Small intestine (tissue), 16 donors: ENCODE measurements at places on chromosomes 4 and X.

GRCh38 chr4:98406819-98407218, 145.6 kb downstream of the RAP1GDS1 start:
- DNase-seq = no peak

DNA sequence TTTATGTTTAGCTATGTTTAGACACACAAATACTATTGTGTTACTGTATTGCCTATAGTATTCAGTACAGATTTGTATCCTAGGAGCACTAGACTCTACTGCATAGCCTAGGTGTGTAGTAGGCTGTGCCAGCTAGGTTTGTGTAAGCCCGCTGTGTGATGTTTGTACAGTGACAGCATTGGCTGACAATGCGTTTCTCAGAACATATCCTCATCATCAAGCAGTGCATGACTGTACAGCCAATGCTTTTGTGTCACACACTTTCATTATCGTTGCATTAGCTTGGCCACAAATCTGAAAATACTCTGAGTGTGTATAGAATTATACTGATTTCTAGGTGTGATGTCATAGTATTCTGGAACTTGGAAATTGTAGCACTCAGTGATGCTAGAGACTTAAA, 63.4 kb downstream of the CLDN34 start:
- DNase-seq = no peak

DNA sequence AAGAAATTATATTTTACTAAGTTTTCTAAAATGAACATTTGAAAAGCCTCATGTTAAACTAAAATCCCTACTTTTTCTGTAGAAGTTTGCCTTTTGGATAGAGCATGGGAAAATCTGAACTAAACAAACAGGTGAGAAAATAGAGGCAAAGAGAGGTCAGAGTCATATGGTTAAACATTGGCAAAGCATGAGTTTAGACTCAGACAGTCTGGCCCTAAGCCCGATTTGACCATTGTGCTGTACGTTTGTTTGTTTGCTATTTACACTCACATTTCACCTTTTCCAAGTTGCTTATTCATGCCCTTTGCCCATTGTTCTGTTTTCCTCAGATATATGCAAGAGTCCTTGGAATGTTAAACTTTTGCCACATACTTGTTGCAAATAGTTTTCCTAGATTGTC, 85.4 kb downstream of the TIGD2 start:
- DNase-seq = peak; percentile 18

- peak; percentile 26 for DNase-seq
These were observed 26.8 kb upstream of the CLDN24 start for GRCh38 chr4:183348706-183349659.

DNA sequence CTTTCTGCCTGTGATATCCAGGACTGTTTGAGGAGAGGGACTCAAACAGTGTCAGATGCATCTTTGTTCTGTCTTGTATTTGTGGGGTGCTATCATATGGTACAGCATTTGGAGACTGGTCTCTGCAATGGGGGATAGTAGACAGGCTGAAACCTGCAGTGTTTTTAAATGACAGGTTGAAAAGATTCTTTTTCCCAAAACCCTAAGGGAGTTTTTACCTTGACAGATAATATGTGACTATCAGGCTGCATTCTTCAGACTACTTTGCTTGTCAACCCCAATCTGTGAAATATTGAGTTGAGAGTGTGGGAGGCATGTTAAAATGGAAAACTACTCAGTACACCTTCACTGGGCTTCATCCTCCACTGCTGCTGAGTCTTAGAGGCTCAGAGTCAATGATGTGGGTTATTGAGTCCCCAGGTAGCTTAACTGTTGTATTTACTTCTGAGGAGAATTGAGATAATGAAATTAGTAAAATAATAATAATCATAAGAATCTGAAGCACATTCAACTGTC, 274.9 kb downstream of the GASK1B start:
- DNase-seq = no peak

- no peak for DNase-seq
These were observed 16.8 kb downstream of the AFF2 start for GRCh38 chrX:148517176-148517575.

GRCh38 chr4:26531491-26532116, 41.3 kb upstream of the CCKAR start:
- DNase-seq = no peak

DNA sequence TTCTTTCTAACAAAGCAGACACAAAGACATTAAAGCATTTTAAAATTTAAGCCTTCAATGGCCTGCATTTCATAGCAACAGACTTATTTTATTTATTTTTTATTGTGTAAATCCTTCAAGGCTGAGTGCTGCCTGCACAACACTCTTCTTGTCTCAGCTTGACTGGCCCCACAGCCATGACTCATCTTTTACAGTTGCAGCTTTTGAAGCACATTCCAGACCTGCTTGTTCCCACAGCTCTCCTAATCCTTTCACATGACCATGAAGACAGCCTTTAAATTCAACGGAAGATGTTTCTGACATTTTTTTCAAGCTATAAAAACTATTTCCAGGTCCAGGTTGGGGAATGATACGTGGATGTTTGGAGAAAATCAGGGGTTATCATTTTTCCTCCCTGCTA, 276.9 kb upstream of the TACR3 start:
- no peak for DNase-seq

DNA sequence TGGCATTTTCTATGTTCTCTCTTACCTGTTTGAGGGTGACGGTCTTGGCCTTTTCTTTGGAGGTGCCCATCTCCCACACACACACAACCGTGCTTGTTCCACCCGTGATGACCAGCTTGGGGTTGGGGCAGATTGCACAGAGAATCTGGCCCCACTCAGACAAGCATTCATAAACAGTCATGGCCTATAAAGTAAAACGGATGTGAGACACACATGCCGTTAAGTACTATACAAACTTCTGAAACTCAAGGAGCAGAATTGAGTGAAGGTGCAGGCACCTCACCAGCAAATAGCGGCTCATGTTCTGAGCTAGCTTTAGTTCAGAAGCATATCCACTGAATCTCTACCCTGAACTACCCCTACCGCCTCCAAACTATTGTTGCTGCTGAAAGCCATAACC, 107.6 kb downstream of the CDS1 start:
- no peak for DNase-seq

DNA sequence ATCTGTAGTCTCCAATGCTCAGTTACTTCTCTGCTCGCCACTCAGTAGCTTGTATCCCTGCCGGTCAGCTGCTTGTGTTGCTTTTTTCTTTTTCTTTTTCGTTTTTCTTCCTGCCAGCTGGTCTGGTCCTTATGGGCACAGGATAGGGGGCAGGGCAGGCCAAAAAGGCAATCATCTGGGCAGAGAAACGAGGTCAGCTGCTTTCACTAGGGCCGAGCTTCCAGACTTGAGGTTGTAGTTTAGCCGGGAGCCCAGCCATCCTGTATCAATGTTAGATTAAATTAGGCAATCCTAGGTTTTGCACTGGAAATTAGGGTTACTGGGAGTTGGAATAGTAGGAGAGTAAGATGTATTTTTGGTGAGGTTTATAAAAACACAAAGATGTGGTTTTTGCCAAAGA, 3.4 kb downstream of the ARSF start:
- DNase-seq = no peak

GRCh38 chr4:2958446-2958845, 4.8 kb downstream of the NOP14 start:
- no peak for DNase-seq

DNA sequence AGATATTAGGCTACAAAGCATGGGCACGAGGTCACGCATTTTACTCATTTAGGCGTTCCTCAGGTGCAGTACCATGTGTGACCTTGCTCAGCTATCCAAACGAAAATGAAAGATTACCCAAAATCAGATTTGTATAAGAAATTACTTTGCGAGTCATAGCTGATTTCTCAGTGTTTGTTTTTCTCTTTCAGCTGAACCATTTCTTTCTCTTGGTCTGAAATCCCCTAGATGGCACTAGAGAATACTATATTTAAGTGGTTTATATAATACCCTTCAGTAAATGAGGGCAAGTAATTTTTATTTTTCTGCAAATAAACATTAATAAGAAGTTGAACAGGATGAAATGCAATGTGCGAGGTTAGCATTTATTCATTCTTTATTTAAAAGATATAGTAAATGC, 496.6 kb downstream of the STIM2 start:
- no peak for DNase-seq

DNA sequence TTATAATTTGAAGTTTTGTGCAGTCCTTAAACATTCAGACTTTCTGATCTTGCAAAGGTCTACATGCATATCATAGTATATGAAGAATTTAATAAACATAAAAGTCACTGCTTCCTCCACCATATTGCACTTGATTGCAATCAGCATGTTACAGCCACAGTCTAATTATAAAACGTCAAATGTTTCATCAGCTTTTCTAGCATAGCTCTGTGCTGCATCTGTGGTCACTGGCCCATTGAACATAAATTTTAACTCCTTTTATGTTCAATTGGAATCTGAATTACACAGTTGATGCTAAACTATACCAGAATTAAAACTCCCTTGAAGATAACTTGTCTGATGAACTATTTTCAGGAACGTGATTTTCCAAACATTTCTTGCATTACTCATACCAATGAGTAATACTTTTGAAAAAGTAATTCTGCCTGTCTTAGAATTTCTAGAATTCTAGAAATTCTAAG, 329.1 kb downstream of the GALNTL6 start:
- DNase-seq = no peak

DNA sequence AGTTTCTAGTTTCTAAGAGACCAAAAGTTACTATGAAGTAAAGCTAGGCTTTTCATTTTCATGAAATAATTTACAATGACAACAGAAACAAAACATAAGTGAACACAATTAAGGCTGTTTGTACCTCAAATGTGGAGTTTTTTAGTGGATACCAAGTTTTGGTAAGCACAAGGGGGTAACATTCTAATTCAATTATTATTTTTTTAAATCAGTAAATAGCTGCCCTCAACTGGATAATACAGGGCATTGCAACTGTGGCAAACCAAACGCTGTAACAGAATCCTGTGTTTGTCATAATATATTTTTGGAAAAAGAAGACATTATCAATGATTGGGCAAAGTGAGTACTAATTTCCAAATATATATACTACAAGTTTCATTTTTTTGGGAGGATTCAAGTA, 150.3 kb downstream of the FBXW7 start:
- DNase-seq = no peak

GRCh38 chrX:107599450-107599861, 28.9 kb upstream of the PRPS1 start:
- no peak for DNase-seq

DNA sequence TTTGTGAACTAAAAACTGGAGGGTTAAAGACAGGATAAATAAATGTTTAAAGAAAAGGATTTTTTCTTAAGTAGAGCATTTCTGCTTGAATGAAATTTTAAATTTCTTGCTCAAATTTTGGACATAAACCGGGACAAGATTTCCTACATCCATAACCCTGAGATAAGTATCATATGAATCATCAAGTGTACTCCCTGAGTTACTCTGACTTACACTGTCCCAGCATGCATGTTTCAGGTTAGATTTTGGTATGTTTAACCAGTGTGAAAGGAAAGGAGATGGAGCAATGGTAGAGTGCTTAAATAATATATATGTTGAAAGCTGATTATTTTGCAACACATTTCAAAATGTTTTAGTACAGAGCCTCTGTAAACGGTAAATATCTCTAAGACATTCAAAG, 175.2 kb downstream of the ADGRL3 start:
- no peak for DNase-seq

DNA sequence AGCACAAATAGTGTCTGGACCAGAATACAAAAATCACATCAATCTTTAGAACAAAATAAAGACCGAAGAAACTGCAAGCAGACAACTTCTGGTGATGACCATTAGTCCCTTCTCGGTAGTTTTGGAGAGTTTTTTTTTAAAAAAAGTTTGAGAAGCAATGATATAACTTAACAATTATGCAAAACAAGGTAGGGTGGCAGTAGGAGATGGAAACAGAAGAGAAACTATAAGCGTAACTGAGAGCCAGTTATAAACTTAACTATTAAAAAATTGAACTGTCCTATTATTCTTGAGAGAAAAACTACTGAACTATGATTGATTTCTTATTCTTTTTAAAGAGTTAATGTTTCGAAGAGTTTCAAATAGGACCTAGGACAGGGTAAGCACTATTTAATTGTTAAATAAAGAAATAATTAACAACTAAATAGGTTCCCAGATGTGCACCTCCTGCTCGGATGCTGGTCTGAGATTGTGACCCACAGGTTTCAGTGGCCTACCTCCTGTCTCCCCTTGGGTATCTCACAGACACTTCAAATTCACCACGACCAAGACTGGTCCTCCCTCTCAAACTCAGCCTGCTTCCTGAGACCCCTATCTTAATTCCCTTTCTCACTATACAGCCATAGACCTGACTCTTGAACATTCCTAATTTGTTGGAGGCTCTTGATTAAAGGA, 81.3 kb downstream of the LEF1 start:
- DNase-seq = no peak

DNA sequence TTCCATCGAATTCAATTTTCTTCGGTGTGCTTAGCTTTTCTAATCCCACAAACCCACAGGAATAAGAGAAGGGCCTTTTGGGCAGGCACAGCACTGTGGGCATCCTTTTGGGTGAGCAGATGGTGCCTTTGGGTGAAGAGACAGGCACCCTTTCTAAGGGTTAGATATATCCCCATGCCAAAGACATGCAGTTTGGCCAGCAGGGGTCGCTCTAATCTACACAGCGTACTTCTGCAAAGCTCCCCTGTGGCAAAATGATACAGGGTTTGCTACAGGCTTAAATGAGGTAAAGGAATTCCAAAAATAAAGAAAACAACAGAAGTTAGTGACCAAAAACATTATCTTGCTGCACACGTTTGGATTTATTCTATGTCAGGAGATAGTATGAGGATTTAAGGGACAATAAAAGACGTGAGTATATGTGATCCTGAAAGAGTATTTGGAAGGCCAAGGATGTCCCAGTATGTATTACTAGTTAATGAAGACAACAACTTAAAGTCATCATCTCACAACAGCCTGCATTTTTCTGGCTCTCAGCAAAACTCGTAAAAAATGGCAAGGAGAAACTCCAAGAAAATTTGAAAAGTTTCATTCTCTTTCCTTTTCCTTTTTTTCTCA, 49.5 kb downstream of the PHEX start:
- DNase-seq = peak; percentile 53

DNA sequence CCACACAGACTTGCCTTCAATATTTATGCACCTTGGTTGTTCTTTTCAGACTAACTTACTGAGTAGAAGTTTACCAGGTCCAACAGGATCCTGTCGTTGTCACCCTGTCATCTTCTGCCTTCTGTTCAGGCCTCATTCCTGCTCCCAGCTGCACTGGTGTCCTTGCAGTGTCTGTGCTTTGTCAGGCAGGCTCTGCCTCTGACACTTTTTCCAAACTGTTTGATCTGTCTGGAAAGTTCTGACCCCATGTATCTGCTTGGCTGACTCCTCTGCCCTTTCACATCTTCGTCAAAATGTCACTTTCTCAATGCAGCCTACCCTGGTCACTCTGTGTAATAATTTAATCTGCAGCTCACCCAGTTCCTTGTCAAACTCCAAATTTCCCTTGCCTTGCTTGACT, 9.9 kb downstream of the PAGE2 start:
- DNase-seq = no peak

- no peak for DNase-seq
These were observed 113.3 kb upstream of the SHISA3 start for GRCh38 chr4:42284030-42284429.

DNA sequence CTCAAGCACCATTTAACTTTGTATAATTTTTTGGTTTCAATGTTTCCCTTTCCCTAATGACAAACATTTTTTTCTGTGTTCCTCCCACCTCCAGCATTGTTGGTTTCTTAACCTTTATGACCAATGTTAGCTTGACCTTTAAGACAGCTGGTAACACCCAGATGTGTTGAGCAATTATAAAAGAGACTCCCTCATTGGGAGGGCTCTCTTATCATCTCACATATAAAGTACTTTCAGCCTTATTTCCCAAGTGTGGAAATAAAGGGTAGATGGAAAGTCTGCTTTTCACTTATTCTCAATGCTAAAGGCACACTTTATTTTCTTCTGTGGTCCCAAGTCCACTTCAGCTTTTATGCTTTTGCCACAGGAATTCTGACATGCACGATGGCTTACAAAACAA, 1420.4 kb downstream of the RAPGEF2 start:
- DNase-seq = no peak
